Activated CD8-positive, alpha-beta memory T cell treated with anti-CD3 and anti-CD28 coated beads for 4 hours (primary cell): ENCODE measurements at places on chromosomes 1 and 21.

- DNase-seq, result no peak
These were observed 94.3 kb upstream of the IRF2BP2 start for GRCh38 chr1:234704106-234704887.

- no peak for DNase-seq
These were observed 8.8 kb downstream of the PGLYRP4 start for GRCh38 chr1:153339802-153340201.

DNA sequence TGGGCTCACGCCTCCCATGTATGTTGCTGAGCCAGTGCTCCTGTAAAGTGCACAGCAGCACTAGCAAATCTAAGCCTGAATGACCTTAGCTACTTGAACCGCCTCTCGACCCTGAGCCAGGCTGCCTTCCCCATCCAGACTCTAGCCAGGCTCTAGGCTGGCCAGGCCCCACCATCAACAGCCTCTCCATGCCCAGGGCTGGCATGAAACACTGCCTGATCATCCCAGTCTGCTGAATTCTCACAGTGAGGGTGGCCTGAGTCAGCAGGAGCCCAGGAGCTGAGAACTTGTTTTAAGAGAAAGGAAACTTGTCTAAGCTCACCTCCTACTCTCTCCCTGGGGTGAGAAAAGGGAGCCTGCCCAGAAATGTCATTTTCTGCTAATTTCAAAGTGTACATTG is 733.3 kb downstream of the PTPRU start:
- no peak for DNase-seq

DNA sequence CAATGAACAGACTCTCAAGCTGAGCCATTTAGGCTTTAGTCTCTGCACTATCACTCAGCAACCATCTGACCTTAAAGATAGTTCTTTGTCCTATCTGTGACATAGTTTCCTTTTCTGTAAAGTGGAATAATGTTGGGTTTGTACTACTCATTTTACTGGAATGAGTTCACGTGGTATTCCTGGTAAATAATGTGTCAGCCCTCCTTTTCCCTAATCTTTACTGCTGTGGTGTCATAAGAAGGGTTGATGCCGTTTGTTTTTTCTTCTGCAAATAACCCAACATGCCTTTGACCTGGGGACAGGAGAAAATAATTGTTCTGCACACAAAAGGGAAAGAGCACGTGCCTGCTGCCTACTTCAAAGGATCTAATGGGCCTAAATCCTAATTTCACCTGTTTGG is 297.8 kb downstream of the BRINP3 start:
- no peak for DNase-seq

GRCh38 chr1:112457955-112458354 is 50.8 kb upstream of the WNT2B start:
- no peak for DNase-seq

DNA sequence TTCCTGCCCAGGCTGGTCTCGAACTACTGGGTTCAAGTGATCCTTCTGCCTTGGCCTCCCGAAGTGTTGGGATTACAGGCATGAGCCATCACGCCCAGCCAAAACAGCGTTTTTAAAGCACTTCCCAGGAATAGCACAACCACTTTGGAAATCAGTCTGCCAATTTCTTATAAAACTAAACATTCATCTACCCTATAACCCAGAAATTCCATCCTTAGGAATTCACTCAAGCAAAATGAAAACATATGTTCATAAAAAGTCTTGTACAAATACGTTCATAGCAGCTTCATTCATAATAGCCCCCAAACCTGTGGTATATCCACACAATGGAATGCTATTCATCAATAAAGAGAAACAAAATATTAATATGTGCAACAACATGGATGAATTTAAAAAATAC is 36.1 kb downstream of the PHC2 start:
- no peak for DNase-seq

DNA sequence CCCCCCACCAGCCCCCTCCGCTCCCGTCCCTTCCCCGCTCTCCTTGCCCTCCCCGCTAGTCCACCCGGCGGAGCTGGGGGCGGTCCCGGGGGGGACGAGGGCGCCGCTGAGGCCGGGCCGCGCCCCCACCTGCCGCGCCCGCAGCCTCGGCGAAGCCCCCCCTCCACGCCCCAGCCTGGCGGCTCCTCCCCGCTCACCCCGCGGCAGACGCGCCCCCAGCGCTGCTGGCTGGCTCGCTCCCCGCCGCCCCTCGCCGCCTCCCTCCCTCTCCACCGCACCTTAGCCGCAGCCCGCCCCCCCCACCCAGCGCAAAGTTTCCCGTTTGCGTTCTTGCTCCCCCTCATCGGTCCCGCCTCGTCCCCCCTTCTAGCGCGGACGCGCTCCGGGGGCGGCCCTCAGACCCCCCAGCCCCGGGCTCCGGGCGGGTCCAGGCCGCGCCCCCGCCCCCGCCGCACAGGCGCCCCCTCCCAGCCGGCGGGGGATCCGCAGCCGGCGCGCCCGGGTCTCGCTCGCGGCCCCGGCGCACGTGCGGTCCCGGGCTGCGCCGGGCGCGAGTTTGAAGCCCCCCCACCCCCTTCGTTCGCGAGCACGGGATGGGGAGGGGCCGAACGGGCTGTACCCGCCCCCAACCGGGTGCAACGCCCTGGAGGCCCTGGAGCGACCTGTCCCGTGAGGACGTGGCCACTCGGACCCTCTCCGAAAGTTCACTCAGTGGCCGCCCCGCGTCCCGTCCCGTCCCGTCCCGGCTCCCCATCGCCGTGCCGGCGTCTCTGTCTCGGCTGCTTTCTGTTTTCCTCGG is 623 bp downstream of the PTPRF start:
- no peak for DNase-seq
